RKO (cell line): ENCODE measurements at places on chromosomes 5 and 9.

DNA sequence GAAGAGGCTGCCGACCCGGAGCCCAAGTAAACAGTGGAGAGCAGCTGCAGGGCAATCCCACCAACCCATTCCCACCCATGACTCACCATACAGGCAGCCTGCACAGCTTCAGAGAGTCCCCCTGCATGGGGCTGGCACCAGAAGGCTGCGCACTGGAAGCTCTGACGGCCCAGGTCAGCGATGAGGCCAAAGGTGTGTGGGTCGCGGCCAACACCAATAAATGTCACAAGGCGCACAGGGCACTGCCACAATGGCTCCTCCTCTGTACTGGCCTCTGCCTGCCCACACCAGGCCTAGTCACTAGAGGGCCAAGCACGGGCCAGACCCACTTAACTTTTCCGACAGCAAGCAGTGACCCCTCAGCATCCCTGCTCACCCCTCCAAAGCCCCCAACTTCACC is 3.0 kb upstream of the SRA1 start:
- DNase-seq: no peak

GRCh38 chr5:107248066-107248695 is 422.6 kb downstream of the EFNA5 start:
- peak; percentile 21 for DNase-seq

GRCh38 chr9:22134390-22134789 is 125.3 kb upstream of the CDKN2B start:
- no peak for DNase-seq

- DNase-seq: no peak
These were observed 381.6 kb upstream of the PRR16 start for GRCh38 chr5:120082316-120083068.

- DNase-seq: no peak
These were observed 1.6 kb upstream of the OBP2B start for GRCh38 chr9:133210609-133211008.

GRCh38 chr5:57349214-57349613 is 133.4 kb downstream of the ACTBL2 start:
- DNase-seq: no peak

DNA sequence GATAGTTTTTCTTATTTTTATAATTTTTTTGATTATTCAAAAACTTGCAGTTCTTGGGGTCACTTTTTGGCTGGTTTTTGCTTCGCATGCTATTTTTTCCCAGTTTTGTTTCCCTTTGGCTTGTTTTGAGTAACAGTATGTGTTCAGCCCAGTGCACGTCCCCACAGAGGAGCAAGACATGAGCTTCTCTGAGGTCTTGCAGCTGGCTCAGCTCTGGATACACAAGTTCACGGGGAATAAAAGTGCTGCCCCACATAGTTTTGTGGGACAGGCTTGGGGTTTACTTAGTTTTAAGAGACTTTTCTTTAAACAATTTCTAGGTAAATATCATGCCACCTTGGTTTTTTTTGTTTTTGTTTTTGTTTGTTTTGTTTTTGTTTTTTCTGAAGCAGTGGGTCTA is 297.8 kb upstream of the IRX1 start:
- DNase-seq: no peak

- no peak for DNase-seq
These were observed 47.1 kb upstream of the CHSY3 start for GRCh38 chr5:129857116-129857515.

- no peak for DNase-seq
These were observed 243.4 kb upstream of the PIK3R1 start for GRCh38 chr5:67971971-67972821.

DNA sequence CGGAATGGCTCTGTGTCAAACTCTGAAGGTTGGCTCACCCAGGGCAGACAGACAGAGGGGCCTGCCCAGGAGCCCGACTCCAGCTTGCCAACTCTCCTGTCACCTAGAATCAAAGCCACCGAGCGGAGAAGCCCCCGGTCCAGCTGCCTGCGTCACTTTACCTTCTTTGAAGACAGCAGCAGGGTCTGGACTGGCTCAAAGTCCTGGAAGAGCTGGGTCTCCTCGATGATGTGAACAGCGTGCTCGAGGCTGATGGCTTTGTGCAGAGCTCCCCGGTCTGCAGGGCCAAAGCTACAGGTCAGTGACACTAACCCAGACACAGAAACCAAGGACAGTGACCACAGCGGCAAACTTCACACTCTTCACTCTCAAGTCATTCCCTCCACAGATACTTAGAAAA is 67.9 kb downstream of the SECISBP2 start:
- DNase-seq: no peak

- DNase-seq: no peak
These were observed 273.5 kb upstream of the CCNG1 start for GRCh38 chr5:163163858-163164257.

- DNase-seq: no peak
These were observed 38.2 kb upstream of the PTPRD start for GRCh38 chr9:10651012-10651411.

GRCh38 chr5:1647580-1647979 is 123.8 kb upstream of the LPCAT1 start:
- no peak for DNase-seq

DNA sequence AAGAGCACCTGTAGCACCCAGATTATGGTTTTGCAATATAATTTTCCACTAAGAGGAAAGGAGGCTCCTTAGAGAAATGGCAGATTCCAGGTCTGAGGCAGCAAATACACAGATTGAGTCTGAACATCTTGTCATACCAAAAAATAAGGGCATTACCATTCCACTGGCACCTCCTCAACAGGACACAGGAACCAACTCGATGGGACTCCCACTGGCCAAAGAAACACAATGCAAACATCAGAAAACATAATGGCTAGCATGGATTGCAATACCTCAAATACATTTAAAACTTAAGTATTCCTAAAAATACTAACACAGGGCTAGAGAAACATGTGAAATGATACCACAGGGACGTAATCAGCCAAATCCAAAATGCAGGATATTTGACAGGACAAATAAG is 12.4 kb upstream of the RANBP17 start:
- peak; percentile 28 for DNase-seq

DNA sequence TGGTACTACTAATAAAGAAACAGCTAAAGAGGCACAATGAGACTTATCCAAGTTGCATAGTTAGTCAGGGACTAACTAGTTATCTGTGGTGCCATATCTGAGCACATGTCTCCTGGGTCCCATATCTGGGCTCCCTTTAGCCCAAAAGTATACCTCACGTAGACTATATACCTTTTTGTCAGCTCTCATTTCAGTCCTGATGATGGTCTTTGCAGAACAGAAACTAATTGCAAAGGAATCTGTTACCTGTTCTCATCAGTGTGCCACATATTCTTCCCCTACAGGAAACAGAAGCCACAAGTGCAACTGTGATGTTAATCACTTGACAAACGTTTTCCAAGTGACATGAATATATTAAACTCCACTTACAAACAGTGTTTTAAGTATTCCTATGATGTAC is 395.2 kb downstream of the KIAA0825 start:
- no peak for DNase-seq

GRCh38 chr5:145324767-145325479 is 510.2 kb downstream of the PRELID2 start:
- no peak for DNase-seq

GRCh38 chr5:142426129-142427014 is 101.6 kb upstream of the SPRY4 start:
- no peak for DNase-seq

DNA sequence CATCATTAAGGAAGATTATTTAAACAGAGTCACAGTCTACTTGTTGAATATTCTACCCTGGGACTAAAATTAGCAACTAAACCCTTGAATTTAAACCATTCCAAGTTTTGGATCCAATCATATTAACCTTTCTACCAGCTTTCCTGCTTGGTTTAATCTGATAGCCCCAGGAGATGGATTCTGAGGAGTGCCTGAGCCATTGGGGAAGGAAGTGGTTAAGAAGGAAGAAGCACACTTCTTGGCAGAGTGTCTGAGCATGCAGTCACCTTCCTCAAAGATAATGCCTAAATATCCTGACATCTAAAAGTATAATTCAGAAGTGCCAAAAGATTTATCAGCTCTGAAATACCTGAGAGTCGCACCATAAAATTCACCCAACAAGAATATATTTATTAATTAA is 74.1 kb upstream of the SNCAIP start:
- no peak for DNase-seq

DNA sequence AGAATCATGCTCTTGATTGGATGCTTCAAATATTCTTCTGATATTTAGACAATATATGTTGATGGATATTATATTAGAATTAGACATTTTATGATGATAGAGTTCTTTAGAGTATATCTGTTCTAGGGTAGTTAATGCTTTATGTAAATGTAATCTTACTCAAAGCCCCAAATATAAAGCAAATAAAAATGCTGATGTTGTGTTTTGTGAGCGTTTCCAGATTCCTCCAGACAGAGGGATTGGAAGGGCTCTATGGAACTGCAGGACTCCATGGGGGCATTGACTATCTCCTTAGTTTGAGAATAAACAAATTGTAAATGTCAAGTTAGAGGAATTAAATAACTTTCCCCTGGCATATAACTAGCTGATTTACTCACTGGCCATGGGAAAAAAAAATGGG is 184.5 kb downstream of the MRPS30 start:
- DNase-seq: no peak

GRCh38 chr9:113886026-113886369 is 9.9 kb downstream of the ZNF618 start:
- DNase-seq: no peak

DNA sequence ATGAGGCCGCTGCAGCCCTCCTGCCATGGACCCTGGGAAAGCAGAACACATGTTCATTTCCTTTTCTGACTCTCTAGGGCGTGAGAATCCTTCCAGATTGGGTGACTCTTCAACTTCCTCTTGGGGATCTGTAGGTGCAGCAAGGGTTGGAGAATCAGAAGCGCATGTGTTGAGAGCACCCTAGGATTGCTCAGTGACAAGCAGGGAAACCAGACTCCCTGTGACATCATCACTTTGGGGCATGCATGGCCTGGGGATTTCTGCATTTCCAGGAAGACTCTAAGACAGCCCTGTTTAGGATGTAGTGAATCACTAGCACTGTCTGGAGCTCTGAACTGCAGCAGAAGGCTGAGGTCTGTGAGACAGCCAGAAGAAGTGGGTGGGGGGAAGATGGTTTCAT is 15.1 kb upstream of the LCP2 start:
- no peak for DNase-seq

- DNase-seq: no peak
These were observed 16.1 kb upstream of the TMED7 start for GRCh38 chr5:115641948-115642347.

DNA sequence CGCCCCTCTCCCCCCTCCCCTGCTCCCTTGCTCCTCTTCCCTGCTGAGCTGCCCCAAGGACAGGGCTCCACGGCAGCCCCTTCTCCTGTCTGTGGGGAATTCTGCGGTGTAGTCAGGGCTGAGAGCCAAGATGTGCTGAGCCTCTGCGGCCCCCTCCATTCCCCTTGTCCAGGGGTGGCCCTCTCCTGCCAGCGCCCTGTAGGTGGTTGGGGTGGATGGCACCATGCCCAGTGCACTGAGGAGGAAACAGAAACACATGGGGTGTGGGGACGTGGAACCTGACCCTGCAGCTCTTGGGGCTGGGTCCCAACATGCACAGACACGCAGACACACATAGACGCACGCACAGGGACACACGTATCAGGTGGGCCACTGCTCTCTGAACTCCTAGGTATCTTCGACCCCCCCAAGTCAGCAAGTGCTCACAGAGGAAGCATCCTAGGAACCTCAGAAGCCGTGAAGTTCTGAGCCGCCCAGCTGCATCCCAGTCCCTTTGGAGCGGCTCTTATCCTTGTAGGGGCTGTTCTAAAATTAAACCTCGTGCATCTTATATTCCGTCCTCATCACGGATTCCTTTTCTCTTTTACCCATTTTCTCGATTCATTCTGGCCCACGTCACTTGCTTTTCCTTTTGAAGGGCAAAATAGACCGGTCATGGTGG is 64.8 kb downstream of the HMCN2 start:
- no peak for DNase-seq

DNA sequence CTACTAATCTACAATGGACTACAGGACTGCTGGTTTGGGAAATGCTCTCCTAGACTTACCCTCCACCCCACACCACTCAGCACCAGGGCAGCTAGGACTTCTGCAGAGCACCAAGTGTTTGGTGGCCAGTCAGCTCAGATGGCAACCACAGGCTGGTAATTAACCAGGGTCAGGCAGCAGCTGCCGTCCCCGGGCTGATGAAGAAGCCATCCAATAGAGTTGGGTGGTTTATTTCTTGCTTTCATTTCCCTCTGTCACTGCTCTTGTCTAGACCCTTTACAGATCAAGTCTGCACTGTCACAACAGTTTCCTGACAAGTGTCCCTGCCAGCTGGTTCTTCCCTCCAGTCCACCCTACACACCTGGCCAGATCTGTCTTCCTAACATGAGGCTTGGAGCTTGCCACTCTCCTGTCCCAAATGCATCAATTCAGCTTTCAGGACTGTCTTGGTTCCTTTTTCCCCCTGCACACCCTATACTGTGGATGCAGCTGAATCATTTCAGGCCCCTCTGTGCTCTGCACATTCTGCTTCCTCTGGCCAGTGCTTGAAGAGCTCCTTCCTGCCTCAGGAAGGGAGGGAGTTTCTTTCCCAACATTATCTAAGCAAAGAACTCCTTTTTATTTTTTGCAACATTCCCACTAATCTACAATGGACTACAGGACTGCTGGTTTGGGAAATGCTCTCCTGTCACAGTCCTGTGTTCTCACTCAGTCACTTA is 30.2 kb upstream of the HSPA9 start:
- no peak for DNase-seq

DNA sequence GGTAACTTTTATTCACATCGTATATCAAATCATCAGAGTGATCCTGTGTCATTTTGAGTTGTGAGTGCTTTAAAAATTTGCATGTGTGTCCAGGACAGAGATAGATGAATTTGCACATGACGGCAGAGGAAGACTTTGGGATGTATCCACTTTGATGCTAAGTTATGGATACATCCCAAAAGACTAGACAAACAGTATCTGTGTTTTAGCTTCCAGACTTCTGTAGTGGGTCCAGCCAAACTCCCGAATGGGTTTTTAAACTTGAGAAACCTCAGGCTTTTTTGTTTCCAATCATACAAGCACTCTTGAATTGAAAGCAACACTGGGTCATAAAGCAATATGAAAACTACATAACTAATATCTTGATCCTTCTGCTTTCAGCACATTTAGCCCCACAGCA is 213.8 kb downstream of the C9orf152 start:
- DNase-seq: no peak

DNA sequence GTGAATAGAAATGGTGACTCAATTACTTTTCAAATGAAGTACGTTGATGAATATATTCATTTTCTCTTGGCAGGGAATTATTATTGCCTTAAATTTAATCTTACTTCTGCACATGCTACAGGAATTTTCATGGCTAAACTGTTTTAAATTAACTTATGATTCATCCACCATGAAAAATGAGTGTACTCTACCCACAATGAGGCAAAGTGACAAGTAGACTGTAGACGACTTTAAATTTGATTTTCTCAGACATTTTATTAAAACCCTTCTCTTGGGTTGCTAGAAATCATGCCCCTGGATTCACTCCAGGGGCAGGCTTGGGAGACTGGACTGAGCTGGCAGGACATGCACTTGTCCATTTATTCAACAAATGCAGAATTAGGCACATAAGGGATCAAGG is 23.5 kb upstream of the ERAP2 start:
- DNase-seq: peak; percentile 35
